ENCODE measurements at places on chromosomes 7 and 10.

- no peak for DNase-seq
Measured at GRCh38 chr10:89482256-89482655, 53.1 kb downstream of the SLC16A12 start.

- no peak for DNase-seq
Measured at GRCh38 chr7:70787286-70787685, 344.7 kb upstream of the GALNT17 start.

DNA sequence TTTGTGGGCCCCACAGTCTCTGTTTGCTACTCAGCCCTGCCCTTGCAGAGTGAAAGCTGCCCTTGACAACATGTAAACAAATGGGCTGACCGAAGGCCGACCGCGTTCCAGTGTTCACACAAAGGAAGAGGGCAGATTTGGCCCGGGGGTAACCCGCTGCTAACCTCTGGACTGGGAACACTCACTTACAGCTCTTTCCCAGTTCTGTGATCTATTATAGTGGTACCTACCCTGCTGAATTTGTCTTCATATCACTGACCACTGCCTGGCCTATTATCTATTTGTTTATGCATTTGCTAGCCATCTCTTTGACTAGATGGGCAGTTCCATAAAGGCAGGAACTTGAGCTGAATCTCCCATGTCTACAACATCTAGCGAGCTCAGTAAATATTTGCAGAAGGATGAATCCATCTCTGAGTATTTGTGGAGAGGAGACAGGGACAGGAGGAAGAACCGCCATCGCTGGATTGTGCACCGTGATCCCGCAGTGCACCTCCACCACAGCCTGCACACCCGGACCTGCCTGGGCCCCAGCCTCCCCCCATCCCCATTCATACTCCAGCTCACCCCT, 15.2 kb downstream of the SLC29A3 start:
- DNase-seq = no peak

DNA sequence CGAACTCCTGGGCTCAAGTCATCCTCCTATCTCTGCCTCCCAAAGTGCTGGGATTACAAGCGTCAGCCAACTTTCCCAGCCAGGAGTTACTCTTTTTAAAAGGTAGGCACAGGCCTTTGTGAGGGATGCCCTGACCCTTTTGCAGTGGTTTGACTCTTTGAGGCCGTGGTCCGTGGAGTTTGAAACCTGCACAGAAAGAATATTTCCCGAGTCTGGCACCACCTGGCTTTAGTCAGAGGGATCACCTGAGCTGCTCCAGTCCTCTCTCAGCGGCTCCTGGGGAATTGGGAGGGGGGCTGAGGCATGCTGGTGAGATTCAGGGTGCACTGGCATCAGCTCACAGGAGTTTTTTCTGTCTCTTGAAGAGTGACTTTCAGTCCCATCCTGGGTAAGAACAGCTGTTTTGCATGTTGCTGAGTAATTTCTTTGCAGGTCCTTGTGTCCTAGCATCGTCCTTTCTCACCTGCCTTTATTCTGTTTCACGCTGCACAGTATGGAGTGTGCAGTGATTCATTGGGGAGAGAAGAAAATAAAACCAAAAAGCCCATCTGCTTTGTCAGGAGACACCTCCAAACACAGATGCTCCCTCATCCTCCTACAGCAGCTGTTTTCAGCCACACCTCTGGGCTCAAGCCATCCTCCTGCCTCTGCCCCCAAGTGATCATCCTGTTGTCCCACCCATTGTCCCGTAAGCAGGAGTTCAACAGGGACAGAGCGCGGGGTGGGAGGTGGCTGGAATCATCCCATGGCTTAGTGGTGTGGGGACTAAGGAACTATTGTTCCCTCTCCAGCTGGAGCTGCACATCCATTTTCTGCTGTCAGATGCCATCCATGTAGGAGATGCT, 284.7 kb downstream of the CAMK1D start:
- DNase-seq = no peak

GRCh38 chr7:139727151-139727705, 50.6 kb downstream of the HIPK2 start:
- DNase-seq = no peak

DNA sequence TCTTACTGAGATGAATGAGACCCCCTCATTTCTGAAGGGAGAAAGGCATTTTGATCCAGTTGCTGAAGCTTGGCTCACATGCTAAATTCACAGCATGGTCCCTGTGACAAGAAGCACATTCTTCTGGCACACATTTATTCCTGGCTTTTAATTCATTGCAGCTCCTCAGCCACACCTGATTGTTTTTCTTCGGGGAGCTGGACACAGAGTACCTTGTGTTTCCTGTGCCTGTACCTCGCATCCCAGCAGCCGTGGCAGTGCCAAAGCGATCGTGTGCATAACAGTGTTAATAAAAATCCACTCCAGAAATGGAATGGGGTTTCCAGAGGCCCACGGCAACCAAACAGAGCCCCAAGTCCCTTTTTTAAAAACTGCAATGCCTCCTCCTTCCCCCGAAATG, 615.3 kb upstream of the MGMT start:
- DNase-seq = no peak

DNA sequence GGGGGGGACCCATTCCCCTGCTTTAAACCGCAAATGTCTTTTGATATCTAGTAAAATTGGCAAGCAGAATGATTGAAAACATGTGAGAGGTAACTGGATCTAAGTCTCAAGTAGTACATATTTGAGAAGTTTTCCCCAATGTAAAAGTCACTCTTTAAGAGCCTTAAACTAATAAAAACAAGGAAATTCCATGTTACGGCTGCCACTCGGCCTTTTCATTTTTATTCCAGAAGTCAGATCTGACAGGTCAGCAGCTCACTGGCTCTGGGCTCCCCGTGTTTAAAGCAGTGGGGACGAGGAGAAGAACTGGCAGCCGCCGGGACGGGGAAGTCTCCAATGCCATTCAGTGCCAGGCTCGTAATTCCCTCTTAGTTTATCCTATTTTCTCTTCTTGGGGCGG, 80.7 kb downstream of the CUX1 start:
- DNase-seq = no peak

- no peak for DNase-seq
Measured at GRCh38 chr7:150867605-150868004, 15.3 kb downstream of the AOC1 start.

DNA sequence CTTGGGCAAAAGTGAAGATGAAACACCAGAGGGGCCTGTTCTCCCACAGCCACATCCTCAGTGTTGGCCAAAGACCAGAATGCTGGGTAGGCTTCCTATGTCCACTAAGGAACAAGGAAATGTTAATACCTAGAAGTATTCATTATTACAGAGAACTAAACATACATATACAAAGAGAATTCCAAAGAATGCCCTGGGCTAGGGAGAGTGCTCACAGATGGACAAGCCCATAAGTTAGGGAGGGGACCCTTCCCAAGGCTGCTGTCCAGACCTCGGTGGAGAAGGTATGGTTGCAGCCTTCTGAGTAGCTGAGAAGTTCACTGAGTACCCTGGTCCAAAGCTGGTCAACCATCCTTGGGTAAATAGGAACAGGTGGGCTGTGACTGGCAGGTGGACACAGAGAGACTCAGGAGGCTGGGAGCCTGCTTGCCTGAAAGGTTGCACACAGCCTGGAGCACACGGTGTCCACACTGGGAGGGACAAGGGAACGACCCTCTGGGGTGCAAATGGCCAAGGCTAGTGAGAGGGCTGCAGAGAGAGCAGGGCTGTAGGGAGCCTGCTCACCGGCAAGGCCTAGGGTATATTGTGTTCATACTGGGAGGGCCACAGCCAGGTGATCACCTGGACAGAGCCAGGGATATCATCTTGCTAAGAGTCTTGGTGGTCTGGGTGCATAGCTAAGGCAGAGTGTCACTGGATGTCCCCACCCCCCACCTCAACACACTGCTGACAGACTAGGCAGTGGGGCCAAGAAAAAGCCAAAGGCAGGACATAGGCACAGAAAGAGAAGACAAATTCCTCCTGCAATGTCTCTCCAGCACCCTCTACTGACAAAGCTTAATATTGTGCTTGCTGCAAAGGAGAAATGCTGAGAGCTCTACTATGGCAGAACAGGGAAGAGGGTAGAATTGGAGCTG, 40.3 kb downstream of the CPVL start:
- no peak for DNase-seq

DNA sequence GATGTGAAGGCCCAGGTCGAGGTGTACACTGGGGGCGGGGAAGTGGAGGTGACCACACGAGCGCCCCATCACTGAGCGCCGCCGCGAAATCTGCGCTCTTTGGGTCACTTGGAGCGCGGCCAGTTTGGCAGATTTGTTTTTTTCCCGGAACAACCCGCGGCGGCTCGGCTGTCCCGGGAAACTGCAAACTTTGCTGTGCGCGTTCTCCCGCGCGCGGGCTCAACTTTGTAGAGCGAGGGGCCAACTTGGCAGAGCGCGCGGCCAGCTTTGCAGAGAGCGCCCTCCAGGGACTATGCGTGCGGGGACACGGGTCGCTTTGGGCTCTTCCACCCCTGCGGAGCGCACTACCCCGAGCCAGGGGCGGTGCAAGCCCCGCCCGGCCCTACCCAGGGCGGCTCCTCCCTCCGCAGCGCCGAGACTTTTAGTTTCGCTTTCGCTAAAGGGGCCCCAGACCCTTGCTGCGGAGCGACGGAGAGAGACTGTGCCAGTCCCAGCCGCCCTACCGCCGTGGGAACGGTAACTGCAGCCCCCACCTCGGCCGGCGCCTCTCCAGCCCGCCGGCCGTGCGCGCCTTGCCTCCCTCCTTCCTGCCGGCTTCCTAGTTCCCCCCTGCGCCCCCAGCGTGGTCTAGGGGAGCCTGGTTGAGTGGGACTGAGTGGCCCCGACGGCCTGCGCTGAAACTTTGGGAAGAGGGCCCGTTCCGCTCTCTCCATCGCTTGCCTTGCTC, at the start of gene CASP7:
TSS of gene CASP7 (plus strand) at position 450 of the 727 bp plus-strand sequence. CDS start 17,582 bp downstream, outside the sequence.
- DNase-seq = no peak

- no peak for DNase-seq
Measured at GRCh38 chr10:69801434-69802315, at the start of gene COL13A1. Gene COL13A1, plus strand, starts transcription at chr10:69801906. Its CDS starts 518 bp downstream, at chr10:69802424.

- no peak for DNase-seq
Measured at GRCh38 chr7:43872406-43873110, 3.2 kb upstream of the MRPS24 start.

DNA sequence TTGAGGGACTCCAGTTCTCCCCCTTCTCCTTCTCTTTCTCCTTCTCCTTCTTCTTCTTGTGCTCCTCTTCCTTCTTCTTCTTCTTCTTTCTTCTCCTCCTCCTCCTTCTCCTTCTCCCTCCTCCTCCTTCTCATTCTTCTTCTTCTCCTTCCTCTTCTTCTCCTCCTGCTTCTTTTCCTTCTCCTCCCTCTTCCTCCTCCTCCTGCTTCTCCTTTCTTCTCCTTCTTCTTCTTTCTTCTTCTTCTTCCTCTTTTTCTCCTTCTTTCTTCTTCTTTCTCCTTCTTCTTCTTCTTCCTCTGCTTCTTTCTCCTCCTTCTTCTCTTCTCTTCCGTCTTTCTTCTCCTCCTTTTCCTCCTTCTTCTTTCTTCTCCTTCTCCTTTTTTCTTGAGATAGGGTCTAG, 25.6 kb upstream of the LIMK1 start:
- DNase-seq = no peak

DNA sequence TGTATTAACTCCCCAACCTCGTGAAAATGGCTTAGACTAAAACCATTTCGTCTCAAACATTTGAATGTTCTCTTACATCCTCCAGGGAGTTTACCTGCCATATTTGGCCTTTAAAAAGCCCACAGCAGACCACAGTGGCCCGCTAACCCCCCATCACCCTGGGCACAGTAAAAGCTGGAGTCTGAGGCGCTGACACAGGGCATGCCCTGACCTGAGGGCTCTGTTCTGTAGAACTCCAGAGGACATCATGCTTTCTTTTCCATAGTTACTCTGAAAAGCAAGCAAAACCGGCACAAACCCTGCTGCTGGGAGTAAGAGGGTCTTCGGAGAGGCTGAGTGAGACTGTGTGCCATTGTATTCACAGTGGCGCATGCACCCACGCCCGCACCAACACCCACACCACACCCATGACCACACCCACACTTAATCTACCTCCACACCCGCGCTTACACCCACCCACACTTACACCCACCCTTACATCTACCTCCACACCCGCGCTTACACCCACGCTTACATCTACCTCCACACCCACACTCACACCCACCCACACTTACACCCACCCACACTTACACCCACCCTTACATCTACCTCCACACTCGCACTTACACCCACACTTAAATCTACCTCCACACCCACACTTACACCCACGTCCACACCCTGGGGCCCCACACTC, 32.1 kb downstream of the LRRC27 start:
- DNase-seq = no peak

DNA sequence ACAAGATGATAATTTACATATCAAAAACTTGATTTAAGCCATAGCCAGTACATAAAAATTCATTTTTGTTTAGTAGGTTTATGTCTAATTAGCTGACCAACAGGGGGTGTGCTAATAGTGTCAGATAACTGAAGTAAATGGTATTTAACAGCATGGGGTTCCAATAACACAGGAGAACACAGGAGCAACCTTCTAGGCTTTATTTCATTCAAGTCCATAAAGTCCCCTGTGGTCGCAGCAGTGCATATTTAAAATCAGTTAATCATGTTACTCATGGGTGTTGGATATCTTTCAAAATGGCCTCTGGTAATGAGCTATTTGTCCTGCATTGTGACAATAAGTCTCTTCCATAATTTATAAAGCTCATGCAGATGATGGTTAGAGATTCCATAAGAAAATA, 238.6 kb downstream of the CNTNAP2 start:
- no peak for DNase-seq

GRCh38 chr7:87426160-87426559, 49.3 kb downstream of the ABCB4 start:
- DNase-seq = no peak

DNA sequence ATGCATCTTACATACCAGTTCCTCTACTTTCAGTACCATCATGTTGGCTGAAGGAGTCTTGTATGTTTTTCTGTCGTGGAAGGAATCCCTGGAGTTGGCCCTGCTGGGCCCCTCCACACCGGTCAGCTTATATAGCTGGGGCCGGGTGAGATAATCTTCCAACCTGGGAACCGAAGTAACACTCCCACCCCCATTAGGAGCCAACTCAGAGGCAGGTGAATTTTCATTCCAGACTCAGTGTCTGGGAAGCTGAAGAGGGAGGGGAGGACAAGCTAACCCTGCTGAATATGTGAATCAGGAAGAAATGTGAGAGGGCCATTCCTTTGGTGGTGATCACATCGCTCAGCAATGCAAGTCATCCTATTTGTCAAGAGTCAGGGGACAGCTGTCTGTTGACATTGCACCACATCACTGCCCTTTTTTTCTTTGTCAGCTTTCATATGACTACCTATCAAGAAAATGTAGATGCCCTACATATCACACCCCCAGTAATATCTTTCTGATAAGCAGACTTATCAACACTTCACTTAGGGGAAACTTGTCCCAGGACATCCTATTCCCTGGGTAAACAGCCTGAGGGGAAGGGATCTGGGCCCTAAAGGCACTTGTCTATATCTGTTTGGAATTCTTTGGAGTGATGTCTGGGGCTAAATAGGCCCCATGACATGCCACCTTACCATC, at the start of gene ANKRD1:
TSS of gene ANKRD1 (minus strand) at position 102 of the 681 bp plus-strand sequence. CDS start at position 42, 60 bp downstream.
- DNase-seq = no peak

DNA sequence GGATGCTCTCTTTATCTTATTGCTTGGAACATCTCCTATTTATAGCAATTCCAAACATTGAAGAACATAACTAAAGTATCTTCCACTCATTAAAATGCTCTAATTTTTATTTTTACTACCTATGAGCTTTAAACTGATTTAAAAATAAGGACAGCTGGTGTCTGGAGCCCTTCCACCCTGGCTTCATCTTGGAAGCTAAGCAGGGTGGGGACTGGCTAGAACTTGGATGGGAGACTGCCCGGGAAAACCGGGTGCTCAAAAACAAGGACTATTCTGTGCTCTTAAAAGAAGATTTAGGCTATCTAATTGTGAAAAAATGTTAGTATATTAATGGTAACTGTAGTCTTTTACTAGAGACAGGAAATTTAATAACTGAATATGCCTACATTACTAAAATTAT, 69.2 kb downstream of the ARMC3 start:
- no peak for DNase-seq

GRCh38 chr10:22672319-22673090, 41.9 kb downstream of the PIP4K2A start:
- DNase-seq = no peak
